ENCODE measurements at places on chromosomes 6 and 20. TPM values are rescaled to one million over a fixed set of nuclear protein-coding genes. Genes with fewer than 3 reads are reported as not detected.

Gene OR2B6
- polyA plus RNA-seq, result 0.42 TPM

Gene HAO1
- polyA plus RNA-seq, result not detected

Gene PLA2G7
- not detected for polyA plus RNA-seq

Gene IMPG1
- polyA plus RNA-seq, result not detected

Gene PRRT1
- 1.2 TPM for polyA plus RNA-seq

Gene SIM1
- not detected for polyA plus RNA-seq

Gene KIF25
- polyA plus RNA-seq, result not detected

Gene MATN4
- 0.16 TPM for polyA plus RNA-seq

Gene MMP24
- 18.1 TPM for polyA plus RNA-seq

Gene PKIB
- polyA plus RNA-seq, result 0.32 TPM

Gene EFCAB8
- polyA plus RNA-seq, result not detected

Gene ZNF334
- polyA plus RNA-seq, result 4.5 TPM

Gene ACSS2
- polyA plus RNA-seq, result 25.5 TPM

Gene SLC12A5
- 19.9 TPM for polyA plus RNA-seq

Gene OXT
- polyA plus RNA-seq, result not detected

Gene TULP1
- not detected for polyA plus RNA-seq

Gene DLL1
- 0.25 TPM for polyA plus RNA-seq

Gene CALHM4
- not detected for polyA plus RNA-seq

Gene ARFGEF3
- polyA plus RNA-seq, result not detected

Gene OR2H2
- not detected for polyA plus RNA-seq

Gene ECT2L
- polyA plus RNA-seq, result 0.02 TPM

Gene PARD6B
- 0.49 TPM for polyA plus RNA-seq

Gene LGSN
- not detected for polyA plus RNA-seq

Gene AGPAT4
- 3.9 TPM for polyA plus RNA-seq

Gene ATP6V1G2
- 13.6 TPM for polyA plus RNA-seq

Gene TMEM244
- 3.8 TPM for polyA plus RNA-seq

Gene ADGRB3
- 0.12 TPM for polyA plus RNA-seq

Gene ALDH8A1
- 0.25 TPM for polyA plus RNA-seq

Gene RGS17
- polyA plus RNA-seq, result 1.3 TPM

Gene MUC22
- polyA plus RNA-seq, result 0.13 TPM

Gene SIRPA
- polyA plus RNA-seq, result 6.8 TPM

Gene PTGIS
- polyA plus RNA-seq, result 1.0 TPM

Gene PI3
- polyA plus RNA-seq, result not detected

Gene FIG4
- polyA plus RNA-seq, result 8.4 TPM

Gene NOTCH4
- polyA plus RNA-seq, result 2.8 TPM

Gene ZFP57
- polyA plus RNA-seq, result not detected

Gene HIVEP1
- polyA plus RNA-seq, result 7.7 TPM

Gene HLA-DQB2
- polyA plus RNA-seq, result not detected

Gene B3GALT4
- polyA plus RNA-seq, result 0.55 TPM

Gene PNLDC1
- not detected for polyA plus RNA-seq

Gene SAMD5
- polyA plus RNA-seq, result not detected

Gene PSORS1C2
- not detected for polyA plus RNA-seq

Gene ENPP5
- polyA plus RNA-seq, result not detected

Gene AHCY
- polyA plus RNA-seq, result 215 TPM

Gene OSER1
- 31.0 TPM for polyA plus RNA-seq

Gene NRSN1
- polyA plus RNA-seq, result 0.02 TPM

Gene PROKR2
- 0.13 TPM for polyA plus RNA-seq

Gene NKAPL
- not detected for polyA plus RNA-seq

Gene DSP
- 0.02 TPM for polyA plus RNA-seq

Gene NFATC2
- 0.13 TPM for polyA plus RNA-seq

Gene OR12D3
- polyA plus RNA-seq, result not detected

Gene DNAH8
- polyA plus RNA-seq, result under 0.01 TPM

Gene ME1
- polyA plus RNA-seq, result 4.9 TPM

Gene SLC35D3
- 0.16 TPM for polyA plus RNA-seq

Gene TCF21
- not detected for polyA plus RNA-seq

Gene L3MBTL3
- polyA plus RNA-seq, result 12.6 TPM

All from SK-N-SH (cell line).